ENCODE measurements at places on chromosomes 1 and 21.

DNA sequence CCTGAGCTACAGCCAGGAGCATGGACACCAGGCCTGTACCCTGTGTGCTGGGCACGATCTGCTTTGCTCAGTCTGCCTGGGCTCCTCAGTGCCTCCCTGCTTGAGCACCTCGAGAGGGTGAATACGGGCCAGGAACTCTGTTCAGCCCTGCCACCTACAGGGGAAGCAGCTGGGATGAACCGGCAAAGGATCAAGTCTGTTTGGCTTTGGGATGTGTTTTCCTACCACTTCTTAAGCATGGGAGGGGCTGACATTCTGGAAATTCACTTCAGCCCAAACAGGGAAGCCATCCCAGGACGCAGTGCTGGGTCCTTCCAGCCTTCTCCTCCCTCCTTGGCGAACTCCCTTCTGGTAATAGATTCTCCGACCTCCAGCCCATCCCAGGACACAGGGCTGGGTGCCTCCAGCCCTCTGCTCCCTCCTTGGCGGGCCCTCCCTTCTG lies 55.8 kb upstream of the SELENON start:
- DNase-seq = no peak

DNA sequence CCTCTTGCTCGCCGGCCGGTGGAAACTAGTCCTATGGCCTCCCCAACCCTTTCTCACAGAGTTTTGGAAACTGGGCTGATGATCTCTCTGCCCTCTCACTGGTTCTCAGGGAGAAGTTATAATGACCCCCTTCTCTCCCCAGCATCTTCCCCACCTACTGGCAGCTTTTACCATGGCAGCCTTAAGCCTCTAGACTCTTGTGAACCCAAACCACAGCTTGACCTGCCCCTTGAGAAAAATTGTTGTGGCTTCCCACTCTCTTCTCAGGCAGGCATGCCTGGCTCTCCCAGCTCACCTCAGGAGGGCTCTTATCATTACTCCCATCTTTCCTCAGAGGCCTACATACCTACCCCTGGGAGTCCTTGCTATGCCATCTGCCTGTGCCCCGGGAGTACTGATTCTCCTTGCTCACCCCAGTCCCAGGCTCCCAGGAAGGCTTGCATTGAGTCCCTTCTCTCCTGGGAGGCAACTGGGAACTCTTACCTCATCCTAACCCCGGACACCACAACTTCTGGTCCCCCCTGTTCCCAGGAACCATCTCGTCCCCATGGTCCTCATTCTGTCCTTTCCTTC lies 1.6 kb downstream of the NSUN4 start:
- no peak for DNase-seq

DNA sequence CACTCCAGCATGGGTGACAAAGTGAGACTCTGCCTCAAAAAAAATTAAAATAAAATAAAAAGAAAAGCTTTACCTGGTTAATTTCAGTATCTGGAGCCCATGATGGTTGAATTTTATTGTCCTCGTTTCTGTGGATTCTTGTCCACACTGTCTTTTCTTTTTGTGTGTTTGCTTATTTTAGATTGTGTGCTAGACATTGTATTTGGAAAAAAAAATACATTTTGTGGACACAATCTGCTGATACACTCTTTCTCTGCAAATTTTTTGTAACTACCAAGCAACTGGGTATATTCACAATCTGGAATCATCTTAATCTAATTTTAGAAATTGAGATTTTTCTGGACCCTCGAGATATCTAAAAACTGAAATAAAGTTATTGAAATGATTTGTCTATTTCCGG lies 41.6 kb upstream of the PDE9A start:
- no peak for DNase-seq

- DNase-seq = no peak
These were observed 60.2 kb downstream of the SKI start for GRCh38 chr1:2288311-2288710.

DNA sequence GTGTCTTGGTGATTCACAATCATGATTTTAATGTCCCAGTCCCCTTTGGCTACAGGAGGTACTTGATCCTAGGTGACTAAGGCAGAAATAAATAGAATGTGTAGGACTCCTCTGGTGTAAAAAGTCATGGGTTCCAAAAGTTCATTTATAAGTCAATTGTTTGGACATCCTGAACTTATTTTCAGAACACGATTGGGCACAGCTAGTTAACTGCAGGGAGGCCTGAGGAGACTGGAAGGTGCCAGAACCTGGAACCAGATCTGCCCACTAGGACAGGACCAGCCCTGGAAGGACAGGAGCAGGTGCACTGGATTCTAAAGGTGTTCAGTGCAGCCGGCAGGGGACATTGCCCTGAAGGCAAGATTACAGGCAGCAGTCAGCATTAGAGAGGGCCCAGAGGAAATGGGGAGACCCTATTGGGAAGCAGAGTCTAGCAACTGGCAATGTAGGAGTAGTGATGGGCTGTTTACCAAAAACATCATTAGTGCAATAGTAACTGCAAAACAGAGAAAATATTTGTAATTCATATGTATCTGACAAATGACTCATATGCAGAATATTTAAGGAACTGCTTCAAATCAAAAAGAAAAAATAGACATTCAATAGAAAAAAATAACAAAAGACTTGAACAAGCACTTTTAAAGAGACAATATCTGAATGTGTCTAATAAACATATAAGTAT lies 23.6 kb upstream of the HEATR1 start:
- no peak for DNase-seq

- DNase-seq = no peak
These were observed 2.7 kb upstream of the OLIG2 start for GRCh38 chr21:33022828-33023573.

- DNase-seq = no peak
These were observed 15.5 kb upstream of the FAM131C start for GRCh38 chr1:16088996-16089395.

DNA sequence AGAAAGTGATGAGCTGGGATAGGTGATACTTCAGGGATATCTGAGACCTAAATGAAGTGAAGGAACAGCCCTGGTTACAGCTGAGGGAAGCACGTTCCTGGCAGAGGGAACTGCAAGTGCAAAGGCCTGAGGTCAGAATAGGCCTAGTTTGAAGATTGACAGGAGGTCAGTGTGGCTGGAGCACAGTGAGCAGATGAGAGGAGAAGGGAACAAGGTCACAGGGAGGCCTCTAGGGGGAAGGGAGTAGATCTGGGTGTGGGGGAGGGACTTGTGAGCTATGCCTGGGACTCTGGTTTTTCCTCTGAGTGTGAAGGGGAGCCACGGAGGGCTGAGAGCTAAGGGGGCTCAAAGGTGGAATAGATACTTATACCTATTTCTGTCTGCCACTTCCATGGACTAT lies 736.4 kb downstream of the MATN1 start:
- no peak for DNase-seq

GRCh38 chr1:145891143-145891542 lies 5.5 kb upstream of the ANKRD35 start:
- no peak for DNase-seq

DNA sequence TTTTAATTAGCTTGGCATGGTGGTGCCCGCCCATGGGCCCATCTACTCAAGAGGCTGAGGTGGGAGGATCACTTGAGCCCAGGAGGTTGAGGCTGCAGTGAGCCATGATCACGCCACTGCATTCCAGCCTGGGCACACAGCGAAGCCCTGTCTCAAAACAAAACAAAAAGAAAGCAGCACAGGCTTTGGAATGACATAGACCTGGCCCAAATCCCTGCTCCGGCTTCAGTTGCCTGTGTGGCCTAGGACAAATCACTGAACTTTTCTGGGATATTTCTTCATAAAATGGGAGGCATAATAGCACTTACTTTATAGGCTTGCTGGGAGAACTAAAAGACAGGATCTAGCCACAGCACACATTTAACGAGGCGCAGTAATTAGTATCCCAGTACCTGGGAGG lies 2.4 kb downstream of the PEAR1 start:
- no peak for DNase-seq

- peak; percentile 21 for DNase-seq
These were observed 94.4 kb upstream of the KRTAP19-8 start for GRCh38 chr21:31132574-31133242.

- no peak for DNase-seq
These were observed 498 bp downstream of the GNAT2 start for GRCh38 chr1:109618661-109619575.

DNA sequence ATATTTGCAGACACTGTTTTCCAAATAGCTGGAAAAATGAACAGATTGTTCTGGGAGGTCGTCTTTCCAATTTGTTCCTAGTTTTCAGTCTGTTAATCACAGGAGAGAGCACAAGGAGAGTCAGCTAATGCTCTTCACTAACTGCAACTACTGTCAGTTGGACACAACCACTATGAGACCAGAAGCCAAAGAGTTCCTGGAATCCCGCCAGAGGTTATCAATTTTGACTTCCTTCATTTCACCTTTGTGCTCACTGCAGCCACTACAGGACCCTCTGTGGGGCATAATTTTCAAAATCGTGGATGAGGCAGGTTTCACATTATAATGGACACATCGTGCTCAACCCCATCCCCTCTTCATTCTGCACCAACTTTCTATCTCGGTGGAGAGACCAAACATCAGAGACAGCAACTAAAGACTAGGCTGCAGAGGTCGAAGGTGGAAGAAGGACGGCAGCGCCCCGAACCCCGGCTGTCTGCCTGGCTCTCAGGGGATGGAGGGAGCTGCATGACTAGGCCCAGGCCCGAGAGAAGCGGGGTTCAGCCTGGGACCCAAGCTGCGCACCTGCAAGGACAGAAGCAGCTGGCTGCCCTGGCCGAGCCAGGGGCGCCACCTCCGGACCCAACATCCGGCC lies 602 bp downstream of the KIAA0319L start:
- no peak for DNase-seq

DNA sequence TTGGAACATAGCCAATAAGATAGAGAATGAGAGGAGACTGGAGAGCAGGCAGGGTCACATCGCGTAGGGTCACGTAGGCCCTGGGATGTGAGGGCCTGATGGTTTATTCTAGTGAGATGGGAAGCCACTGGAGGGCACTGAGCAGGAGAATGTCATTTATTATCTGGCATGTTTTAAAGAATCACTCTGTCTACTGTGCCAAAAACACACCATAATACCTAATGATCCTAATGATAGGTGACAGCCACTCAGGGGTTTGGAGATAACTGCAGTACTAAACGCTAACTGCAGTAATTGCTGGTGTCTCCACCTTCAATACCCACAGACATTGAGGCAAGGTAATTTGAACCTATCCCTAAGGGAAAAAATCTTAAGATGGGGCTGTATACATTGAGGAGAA lies 185.4 kb downstream of the TTLL7 start:
- no peak for DNase-seq

DNA sequence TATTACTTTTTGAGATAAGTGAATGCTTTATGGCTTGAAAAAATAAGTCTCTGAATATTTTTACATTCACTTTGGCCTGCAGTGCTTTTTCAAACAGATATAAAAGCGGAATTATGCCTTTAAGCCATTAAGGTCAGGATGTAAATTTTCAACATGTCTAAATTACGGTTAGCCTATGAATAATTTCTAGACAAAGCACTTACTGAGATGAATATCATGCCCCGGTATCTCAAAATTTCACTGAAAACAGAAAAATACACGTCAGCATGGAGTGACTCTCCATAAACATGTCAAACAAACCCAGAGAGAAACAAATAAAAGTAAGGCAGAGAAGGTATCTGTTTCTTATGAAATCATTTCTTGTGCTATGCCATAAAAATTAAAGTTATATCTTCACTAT lies 853.9 kb downstream of the KCNT2 start:
- DNase-seq = no peak

GRCh38 chr1:56289260-56289659 lies 290.1 kb downstream of the PLPP3 start:
- DNase-seq = no peak

GRCh38 chr1:64515427-64515826 lies 45.5 kb downstream of the CACHD1 start:
- DNase-seq = no peak

- no peak for DNase-seq
These were observed 6.1 kb upstream of the MTF1 start for GRCh38 chr1:37865348-37866120.

- DNase-seq = no peak
These were observed 374.6 kb upstream of the USP24 start for GRCh38 chr1:55589671-55590297.

DNA sequence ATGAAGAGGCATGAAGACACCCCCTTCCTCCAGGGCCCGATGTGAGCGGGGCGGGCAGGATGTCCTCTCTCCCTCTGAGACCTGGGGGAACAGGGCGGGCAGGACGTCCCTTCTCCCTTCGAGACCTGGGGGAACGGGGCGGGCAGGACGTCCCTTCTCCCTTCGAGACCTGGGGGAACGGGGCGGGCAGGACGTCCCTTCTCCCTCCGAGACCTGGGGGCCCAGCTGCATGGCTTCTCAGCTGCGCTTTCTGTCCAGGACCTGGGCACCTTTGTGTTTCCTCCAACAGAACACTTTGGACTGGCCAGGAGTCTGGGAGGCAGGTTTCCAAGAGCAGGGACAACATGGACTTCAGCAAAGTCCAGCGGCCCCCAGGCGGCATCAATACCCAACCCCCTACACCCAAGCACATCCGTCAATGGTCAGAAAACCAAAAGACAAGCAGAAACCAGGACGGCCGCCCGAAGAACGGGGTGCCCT lies 30.8 kb upstream of the ADARB1 start:
- DNase-seq = no peak

GRCh38 chr1:113036639-113037321 lies 36.2 kb upstream of the LRIG2 start:
- no peak for DNase-seq

DNA sequence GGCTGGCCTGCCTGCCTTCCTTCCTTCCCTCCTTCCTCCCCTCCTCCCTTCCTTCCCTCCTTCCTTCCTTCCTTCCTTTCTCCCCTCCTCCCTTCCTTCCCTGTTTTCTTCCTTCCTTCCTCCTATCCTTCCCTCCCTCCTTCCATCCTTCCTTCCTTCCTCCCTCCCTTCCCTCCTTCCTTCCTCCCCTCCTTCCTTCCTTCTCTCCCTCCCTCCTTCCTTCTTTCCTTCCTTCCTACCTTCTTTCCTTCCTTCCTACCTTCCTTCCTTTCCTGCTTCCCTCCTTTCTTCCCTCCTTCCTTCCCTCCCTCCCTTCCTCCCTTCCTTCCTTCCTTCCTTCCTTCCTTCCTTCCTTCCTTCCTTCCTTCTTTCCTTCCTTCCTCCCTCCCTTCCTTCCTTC lies 70.1 kb upstream of the PTGFR start:
- DNase-seq = no peak

GRCh38 chr21:40143822-40144525 lies 276.7 kb downstream of the PCP4 start:
- no peak for DNase-seq

- no peak for DNase-seq
These were observed 9.9 kb upstream of the DISC1 start for GRCh38 chr1:231616667-231617066.

DNA sequence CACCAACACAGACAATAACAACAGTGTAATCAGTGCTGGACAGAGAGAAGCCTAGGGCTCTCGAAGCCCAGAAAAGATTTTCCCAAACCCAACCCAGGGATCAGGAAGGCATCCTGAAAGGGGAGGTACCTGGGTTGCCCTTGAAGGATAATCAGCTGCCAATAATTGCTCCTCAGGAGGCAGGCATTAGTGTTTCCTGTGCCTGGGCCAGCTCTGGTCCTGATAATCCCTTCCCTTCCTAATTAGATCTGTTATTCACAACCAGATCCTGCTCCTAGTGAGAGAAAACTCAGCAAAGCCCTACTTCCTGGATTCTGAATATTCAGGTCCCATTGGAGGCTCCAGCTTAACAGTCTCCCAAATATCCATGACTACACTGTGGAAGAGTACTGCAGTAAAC lies 117.4 kb downstream of the DMRTA2 start:
- DNase-seq = no peak
